ENCODE measurements at places on chromosomes 2 and 18. TPM values are rescaled to one million over a fixed set of nuclear protein-coding genes. Genes with fewer than 3 reads are reported as not detected.

POTEI gene
- not detected for total RNA-seq

DNA sequence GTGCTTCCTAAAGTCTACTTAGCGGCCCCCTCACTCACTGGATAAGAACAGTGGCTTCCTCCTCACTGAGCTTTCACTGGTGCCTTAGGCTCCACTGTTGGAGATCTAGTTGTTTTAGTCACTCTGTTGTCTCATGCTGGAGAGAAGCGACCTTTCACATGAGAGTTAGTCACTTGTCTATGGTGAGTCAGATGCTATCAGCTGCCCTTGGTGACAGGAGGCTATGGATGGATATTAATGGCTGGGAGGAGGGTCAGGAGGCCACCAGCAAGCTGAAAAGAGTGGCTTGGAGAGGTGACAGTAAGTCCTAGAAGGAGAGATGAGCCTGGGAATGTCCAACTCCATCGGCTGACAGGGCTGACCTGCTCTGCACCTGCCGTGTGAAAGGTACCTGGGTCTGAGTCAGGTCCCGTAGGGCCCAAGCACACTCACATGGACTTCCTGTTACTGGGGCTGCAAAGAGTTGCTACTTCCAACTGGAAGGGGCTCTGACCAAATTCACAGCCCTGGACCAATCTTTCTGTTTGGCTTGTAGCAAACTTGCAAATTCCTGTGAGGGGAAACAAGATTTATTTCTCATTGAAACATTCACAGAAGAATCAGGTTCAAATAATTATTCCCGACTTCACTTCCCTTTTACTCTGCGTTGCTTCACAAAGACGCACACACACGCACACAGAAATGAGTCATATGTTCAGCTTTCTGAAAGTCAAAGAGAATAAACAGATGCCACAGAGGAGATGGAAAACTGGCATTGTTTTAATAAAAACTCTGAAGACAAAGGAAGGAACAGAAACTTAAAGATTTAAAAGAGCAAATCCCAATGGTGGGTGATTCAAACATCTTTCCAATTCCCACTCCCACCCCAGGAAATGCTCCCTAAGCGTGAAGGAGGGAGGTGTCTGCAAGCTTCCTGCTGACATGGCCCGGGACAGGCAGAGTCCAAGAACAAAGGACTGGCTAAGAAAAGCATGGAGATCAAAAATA, 203.5 kb upstream of the TWIST2 start:
- peaks cover 2% of the 10 kb centered on the region for H3K27me3 ChIP-seq
- DNase-seq = peak; percentile 16
- no peaks in the 10 kb centered on the region for H3K36me3 ChIP-seq
- no peak overlapping the region for H3K4me3 ChIP-seq
- peak overlapping the region; percentile 93 for H3K27ac ChIP-seq

DNA sequence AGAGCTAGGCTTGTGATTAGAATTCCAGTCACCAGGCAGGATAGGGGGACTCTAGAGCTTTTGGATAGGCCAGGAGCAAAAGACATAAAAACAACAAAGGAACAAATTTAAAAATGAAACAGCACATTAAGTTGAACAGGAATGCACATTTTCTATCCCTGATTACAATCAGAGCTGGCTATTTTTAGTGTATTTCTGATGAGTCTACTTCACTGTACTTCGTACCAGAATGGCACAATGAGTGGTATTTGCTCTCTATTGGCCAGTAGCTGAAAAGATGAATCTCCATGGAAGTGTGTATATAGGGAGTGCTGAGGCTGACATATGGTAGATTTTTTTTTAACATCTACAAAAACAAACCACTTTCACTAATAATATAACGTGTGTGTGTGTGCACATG, 34.2 kb upstream of the LRRTM1 start:
- no peak overlapping the region for H3K4me3 ChIP-seq
- H3K4me1 ChIP-seq = no peaks in the 10 kb centered on the region
- H3K36me3 ChIP-seq = no peaks in the 10 kb centered on the region
- H3K27ac ChIP-seq = no peak overlapping the region
- no peaks in the 10 kb centered on the region for H3K27me3 ChIP-seq

DNA sequence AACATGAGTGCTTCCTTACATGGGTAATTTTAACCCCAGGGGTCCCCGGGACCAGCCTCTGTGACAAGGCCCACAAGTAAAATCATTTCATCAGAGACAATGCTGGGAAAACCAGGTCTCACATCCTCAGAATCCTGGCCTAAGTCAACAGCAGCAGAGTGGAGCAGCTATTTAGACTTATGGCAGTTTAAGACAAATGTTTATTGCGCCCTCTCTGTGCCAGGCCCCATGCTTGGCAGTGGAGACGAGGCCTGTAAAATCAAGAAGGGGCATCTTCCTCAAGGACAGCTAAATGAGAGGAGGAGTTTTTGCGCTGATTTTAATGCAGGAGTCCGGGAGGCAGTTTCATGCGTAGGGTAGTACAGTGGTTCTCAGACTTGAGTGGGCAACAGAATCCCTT, 56.0 kb upstream of the ACAA2 start:
- H3K27me3 ChIP-seq = no peaks in the 10 kb centered on the region
- H3K36me3 ChIP-seq = no peaks in the 10 kb centered on the region
- no peak overlapping the region for H3K27ac ChIP-seq
- no peak for DNase-seq
- H3K4me1 ChIP-seq = no peaks in the 10 kb centered on the region
- no peak overlapping the region for H3K4me3 ChIP-seq

DNA sequence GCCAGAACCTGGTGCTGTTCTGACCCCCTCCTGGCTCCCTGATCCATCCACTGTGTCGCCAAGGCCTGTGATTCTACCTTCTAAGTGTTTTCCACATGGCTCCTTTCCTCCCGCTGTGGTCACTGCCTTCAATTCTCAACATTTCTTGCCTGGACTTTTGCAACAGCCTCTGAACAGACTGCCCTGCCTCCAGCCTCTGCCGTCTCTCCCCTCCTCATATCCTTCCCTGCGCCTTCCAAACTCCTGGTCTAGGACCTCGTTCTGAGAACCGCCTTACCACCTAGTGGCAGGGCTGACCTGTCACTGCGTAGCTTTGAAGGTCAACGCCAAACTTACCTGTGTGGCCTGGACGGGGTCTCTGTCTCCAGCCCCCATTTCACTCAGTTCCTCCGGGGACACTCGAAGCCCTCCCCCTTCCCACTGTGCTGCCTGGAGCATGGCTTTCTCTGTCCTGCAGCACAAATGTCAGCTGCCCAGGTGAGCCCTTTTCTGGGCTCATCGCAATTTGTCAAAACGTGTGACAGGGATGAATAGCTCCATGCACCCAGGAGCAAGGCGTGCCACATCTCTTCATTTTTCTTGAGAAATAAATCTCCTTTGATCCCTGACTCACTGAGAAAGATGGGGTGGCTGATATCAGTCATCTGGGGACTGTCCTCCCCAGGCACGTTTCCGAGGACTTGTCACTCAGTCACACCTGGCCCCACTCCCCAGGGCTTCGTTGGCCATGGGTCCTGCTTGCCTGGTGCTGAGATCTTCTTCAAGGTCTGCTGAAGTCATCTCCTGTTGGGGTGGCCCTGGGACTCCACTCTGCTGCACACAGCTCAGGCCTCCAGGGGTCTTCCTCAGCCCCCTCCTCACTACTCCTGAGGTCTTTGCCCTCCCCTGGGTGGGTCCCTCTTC, 46.7 kb downstream of the LDLRAD4 start:
- H3K4me1 ChIP-seq = peaks cover 15% of the 10 kb centered on the region
- no peak overlapping the region for H3K4me3 ChIP-seq
- peaks cover 70% of the 10 kb centered on the region for H3K27me3 ChIP-seq
- no peak overlapping the region for H3K27ac ChIP-seq
- no peaks in the 10 kb centered on the region for H3K36me3 ChIP-seq
- no peak for DNase-seq

GRCh38 chr2:220446106-220446712, 818.8 kb downstream of the SLC4A3 start:
- H3K4me3 ChIP-seq = no peak overlapping the region
- H3K27me3 ChIP-seq = no peaks in the 10 kb centered on the region
- H3K27ac ChIP-seq = no peak overlapping the region
- DNase-seq = no peak
- H3K36me3 ChIP-seq = no peaks in the 10 kb centered on the region
- H3K4me1 ChIP-seq = no peaks in the 10 kb centered on the region

FAM124B gene
- not detected for total RNA-seq

DNA sequence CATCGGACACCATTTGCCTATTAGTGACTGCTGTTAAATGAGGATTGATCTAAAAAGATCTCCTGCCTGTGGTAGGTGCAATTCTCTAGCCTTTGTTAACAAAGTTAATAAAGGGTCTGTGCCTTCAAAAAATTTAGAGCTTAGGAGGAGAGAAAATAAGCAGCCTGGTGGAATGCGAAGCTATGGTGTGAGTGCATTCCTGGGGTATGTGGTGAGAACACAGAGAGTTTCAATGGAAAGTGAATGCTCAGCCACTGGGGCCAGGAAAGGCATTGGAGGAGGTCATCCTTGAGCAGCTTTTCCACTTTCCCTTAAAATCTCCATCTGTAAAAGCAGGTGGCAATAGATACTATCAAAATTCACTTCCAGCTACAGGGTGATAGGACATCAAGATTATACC, 331.2 kb upstream of the LRATD1 start:
- H3K4me3 ChIP-seq = no peak overlapping the region
- no peaks in the 10 kb centered on the region for H3K36me3 ChIP-seq
- no peaks in the 10 kb centered on the region for H3K27me3 ChIP-seq
- peaks cover 27% of the 10 kb centered on the region for H3K4me1 ChIP-seq
- no peak overlapping the region for H3K27ac ChIP-seq

CTAGE1 gene
- total RNA-seq = not detected

DNA sequence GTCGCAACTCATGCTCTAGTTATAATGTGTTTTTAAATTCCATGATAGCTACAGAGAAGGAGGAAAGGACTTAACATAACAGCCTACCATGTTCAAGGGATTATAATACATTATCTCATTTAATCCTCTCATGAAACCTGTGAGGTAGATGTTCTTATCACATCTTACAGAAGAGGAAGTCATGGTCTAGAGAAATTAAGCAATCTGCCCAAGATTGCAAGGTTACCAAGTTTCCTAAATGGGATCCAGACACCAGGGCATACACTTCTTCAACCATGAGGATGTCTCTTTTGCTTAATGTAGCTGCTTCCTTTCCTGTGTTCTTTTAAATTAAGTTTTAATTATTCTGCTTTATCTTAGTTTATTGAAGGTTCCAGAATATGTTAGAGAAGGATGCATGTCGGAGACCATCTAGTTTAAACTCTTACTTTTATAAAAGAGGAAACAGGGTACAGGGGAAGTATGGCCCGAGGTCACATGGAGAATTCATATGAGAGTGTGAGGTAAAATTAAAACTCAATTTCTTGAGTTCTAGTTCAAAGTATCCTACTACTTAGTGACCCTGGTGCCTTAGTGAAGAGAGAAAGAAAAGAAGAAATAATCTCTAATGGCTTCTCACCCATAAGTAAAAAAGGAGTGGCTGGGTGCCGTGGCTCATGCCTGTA, 3.6 kb upstream of the IL1A start:
- no peak overlapping the region for H3K4me3 ChIP-seq
- no peak for DNase-seq
- H3K4me1 ChIP-seq = peaks cover 57% of the 10 kb centered on the region
- peaks cover 17% of the 10 kb centered on the region for H3K36me3 ChIP-seq
- H3K27ac ChIP-seq = no peak overlapping the region

DNA sequence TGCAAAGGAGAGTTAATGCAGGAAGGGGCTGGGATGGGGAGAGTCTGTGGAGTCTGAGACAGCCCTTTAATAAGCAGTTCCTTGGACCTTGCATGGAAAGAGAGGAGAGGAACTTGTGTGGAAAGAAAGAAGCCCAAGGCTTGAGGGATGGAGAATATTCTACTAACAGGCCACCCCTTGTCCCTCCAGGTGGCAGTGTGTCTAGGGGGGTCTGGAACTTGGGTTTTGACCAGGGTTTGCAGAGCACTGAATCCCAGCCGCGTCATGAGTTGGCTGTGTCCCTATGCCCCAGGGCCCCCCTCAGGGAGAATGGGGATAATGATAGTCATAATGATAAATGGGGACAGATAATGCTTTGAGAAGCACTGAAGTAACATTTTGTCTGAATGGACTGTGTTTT, 15.0 kb downstream of the TCF7L1 start:
- H3K36me3 ChIP-seq = no peaks in the 10 kb centered on the region
- no peak overlapping the region for H3K27ac ChIP-seq
- no peak for DNase-seq
- peaks cover 12% of the 10 kb centered on the region for H3K27me3 ChIP-seq
- no peaks in the 10 kb centered on the region for H3K4me1 ChIP-seq

- DNase-seq = no peak
- no peaks in the 10 kb centered on the region for H3K4me1 ChIP-seq
- peaks cover 17% of the 10 kb centered on the region for H3K27me3 ChIP-seq
- no peak overlapping the region for H3K4me3 ChIP-seq
Measured at GRCh38 chr2:241017228-241017940, 19.0 kb downstream of the SNED1 start.

GRCh38 chr2:37890893-37891495, 34.1 kb upstream of the RMDN2 start:
- peak; percentile 80 for DNase-seq
- H3K27ac ChIP-seq = no peak overlapping the region
- H3K36me3 ChIP-seq = no peaks in the 10 kb centered on the region
- H3K27me3 ChIP-seq = peaks cover 7% of the 10 kb centered on the region
- H3K4me1 ChIP-seq = peaks cover 18% of the 10 kb centered on the region
- H3K4me3 ChIP-seq = no peak overlapping the region

RAD51AP2 gene
- not detected for total RNA-seq

DNA sequence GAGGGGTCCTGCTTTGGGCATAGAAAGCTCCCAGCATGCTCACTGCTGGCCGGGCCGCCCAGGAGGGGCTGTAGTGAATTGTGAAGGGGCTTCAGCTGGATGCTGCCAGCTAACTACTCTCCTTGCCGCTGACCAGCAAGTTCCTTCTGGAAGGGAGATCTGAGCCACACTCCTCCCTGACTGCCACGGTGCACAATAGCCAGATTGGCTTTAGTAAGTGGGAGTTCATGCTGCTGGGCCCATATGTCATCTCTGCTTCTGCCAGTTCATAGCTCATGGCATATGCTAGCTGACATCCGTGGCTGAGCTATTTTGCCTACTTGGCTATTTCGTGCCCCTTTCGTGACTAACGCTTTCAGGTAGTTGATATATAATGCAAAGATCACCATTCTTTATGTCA, 51.6 kb upstream of the ROCK2 start:
- no peak overlapping the region for H3K4me3 ChIP-seq
- peaks cover 8% of the 10 kb centered on the region for H3K36me3 ChIP-seq
- peaks cover 38% of the 10 kb centered on the region for H3K27me3 ChIP-seq
- H3K27ac ChIP-seq = no peak overlapping the region
- DNase-seq = no peak

FBXO48 gene
- 2.4 TPM for total RNA-seq

PRKAG3 gene
- not detected for total RNA-seq

DNA sequence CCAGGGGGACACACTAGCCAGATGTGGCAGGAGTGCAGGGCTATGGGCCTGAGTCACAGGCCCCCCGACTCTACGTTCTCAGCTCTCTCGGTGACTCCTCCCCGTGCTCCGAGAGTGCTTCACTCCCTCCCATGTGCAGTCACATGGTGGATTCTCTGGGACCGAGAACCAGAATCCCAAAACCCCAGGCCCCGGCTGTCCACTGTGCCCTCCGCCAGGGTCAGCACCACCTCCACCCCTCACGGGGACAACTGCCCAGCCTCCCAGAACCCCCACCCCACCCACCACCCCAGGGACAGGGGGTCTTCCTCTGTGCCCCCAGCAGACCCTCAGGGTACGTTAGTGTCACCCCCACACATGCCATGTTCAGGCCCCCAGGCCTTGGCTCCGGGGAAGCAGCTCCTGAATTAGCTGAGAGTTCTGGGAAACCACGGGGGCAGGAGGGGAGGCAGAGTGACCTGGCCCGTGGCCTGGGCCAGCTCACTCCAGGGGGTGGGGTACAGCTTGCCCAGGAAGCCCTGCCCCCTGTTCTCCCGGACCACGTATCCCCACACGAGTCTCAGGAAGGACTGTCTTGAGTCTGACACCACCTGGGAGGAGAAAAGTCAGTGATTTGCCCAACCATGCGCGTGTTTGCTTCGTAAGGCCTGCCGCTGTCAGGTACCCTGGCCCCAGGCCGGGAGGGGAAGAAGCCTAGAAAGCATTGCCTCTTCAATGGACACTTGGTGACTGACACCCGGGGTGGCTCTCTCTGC, 4.4 kb downstream of the RAMP1 start:
- no peak for DNase-seq
- H3K4me1 ChIP-seq = peaks cover 70% of the 10 kb centered on the region
- H3K4me3 ChIP-seq = peak overlapping the region; percentile 36

Measured in Calu3 (cell line).